Right lobe of liver (tissue), 6 donors: ENCODE measurements at places on chromosomes 2 and 18.

- no peak for DNase-seq
- H3K36me3 ChIP-seq: no peaks in the 10 kb centered on the region
- H3K4me1 ChIP-seq: no peaks in the 10 kb centered on the region
- H3K4me3 ChIP-seq: no peak overlapping the region
- H3K27ac ChIP-seq: no peak overlapping the region
Observed at GRCh38 chr2:64383881-64384280, 70.1 kb upstream of the LGALSL start.

DNA sequence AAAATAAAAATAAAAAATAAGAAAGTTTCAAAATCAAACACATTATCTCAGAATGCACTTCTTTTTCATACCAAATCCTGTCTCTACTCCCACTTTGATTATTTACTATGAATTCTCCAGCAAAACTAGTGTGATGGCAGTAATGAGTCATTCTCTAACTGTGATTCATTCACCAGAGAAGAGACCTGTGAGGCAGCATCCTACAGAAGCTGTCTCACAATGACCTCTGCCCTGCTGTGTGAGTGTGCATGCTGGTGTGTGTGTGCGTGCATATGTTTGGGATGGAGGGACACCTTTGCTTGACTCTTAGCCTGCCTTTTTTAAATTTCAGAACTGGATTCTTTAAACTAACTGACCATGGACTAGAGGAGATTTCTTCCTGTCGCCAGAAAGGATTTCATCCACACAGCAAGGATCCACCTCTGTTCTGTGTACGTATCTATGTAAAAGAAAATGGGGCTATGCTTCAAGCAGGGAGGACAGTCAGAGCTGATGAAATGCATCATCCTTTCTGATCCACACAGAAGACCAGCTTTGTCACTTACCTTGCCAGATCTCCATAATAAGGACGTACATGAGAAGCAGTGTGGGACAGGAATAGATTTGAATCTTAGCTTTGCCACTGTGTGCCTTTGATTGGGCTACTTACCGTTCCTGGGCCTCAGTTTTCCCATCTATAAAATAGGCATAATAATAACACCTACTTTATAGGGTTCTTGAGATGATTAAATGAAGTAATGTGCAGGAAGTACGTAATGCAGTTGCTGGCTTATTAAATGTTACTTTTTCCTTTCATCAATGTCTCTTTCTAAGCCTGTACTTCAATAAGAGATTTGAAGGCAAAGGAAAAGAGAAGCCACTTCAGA is 31.2 kb downstream of the STAMBP start:
- no peaks in the 10 kb centered on the region for H3K4me1 ChIP-seq
- H3K27me3 ChIP-seq: no peaks in the 10 kb centered on the region
- H3K36me3 ChIP-seq: no peaks in the 10 kb centered on the region
- H3K4me3 ChIP-seq: no peak overlapping the region
- DNase-seq: no peak
- H3K27ac ChIP-seq: no peak overlapping the region

DNA sequence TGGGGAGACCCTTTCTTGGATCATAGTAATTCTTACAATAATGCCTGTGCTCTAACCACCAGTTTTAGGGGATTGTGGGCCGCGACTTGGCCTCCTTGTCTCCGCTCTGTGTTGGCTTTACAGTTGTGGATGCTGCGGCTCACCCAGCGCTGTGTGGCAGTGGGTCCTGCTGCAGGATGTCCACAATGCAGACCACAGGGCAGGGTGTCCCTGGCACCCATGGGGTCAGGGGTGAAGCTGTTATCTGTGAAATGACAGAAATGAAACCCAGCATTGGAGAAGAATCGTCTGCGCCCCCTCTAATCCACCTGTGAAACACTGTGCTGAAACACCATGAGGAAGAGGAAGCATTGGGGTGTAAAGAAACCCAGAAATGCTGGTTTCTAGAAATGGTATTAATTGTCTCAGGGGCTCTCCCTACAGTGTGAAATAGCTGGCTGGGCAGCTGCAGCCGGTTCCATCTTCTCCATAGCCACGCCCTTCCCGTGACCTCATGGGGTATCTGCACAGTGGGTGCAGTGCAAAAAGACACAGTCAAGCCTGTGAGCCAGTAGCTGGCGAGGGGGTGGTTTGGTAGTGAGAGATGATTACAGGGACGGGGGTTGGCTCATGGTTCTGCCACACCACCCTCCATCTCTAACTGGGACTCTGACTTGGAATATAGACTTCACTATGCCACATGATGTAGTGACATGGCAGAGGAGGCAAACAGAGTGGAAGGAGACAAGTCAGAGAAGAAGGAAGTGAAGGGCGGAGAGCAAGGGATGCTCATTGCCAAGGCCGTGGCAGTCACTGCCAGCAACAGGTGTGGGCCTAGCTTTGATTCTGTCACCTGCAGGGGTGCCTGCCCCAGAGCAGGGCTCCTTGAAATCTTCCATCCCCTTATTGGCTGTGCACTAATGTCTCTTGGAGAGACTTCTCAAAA is 16.2 kb downstream of the INPP4A start:
- peak overlapping the region; percentile 4 for H3K27ac ChIP-seq
- no peaks in the 10 kb centered on the region for H3K27me3 ChIP-seq
- H3K4me3 ChIP-seq: no peak overlapping the region
- no peaks in the 10 kb centered on the region for H3K4me1 ChIP-seq
- DNase-seq: no peak

DNA sequence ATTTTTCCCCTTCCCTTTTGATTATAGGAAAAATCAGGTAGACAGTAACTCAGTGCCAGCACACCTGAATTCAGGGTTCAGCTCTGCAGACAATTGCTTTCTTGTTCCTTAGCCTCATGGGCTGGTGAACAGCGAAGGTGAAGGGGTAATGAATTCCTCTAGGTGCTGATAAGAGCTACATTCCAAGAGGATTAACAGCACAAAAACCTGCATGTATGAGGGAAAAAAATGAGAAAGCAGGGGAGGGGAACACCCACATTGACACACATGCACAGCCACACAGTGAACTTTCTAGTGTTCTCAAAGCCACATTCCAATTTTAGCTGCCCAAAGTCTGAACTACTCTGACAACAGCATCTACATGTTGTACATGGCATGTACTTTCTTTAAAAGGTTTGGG is 46.1 kb downstream of the SPATS2L start:
- H3K36me3 ChIP-seq: no peaks in the 10 kb centered on the region
- H3K4me3 ChIP-seq: no peak overlapping the region
- no peaks in the 10 kb centered on the region for H3K27me3 ChIP-seq
- H3K27ac ChIP-seq: no peak overlapping the region
- DNase-seq: no peak
- no peaks in the 10 kb centered on the region for H3K4me1 ChIP-seq

DNA sequence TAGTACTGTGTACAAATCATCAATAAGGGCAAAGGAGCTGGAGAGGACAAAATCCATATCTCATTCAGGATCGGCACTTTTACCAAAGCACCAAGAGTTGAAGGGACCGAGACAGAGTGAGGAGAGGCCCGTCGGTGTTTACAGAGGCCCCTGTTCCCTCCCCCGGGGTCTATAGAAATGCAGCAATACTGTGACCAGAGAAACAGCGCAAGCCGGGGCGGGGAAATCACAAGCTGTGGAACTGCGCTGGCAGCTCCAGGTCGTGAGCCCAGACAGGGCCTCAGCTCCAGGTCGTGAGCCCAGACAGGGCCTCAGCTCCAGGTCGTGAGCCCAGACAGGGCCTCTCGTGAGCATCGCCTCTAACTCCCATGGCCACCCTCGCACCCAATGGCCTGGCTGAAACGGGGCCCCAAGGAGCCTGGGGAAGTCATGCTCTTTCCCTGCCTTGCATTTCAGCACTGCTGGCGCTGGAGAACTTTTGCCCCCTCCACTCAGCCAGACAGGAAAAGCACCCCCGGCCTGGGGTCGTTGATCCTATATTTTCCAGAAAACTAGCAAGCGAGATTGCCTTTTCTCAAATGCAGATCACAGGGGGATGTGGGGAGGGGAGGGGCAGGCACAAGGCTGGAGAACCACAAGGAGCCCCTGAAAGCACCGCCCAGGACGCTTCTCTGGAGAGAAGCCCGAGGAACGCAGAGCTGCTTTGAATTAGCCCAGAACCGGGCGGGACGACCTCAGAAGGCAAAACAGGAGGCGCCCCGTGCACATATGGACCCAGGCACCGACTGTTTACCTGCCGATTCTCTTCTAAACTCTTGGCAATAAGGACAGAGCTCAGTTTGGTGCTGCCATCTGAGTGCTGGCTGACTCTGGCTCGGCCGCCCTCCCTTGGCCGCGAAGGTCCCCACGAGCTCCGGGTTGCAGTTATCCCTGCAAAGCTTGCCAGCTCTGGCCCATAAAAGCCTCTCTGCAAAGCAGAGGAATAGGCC is 223.7 kb downstream of the ACKR3 start:
- no peaks in the 10 kb centered on the region for H3K27me3 ChIP-seq
- H3K36me3 ChIP-seq: no peaks in the 10 kb centered on the region
- no peak overlapping the region for H3K27ac ChIP-seq
- H3K4me3 ChIP-seq: no peak overlapping the region
